Type B pancreatic cell (in vitro differentiated cells): ENCODE measurements at places on chromosomes 4 and X.
A peak's percentile ranks its signal among the peaks of the same experiment; 100 is the strongest.

GRCh38 chr4:74235135-74235534 is 73.1 kb upstream of the EPGN start:
- DNase-seq = no peak
- no peak overlapping the region for H3K27ac ChIP-seq
- no peaks in the 10 kb centered on the region for H3K4me1 ChIP-seq
- H3K27me3 ChIP-seq = no peaks in the 10 kb centered on the region
- H3K4me3 ChIP-seq = no peak overlapping the region

GRCh38 chr4:182916483-182917181 is 554 bp downstream of the DCTD start:
- peaks cover 26% of the 10 kb centered on the region for H3K4me1 ChIP-seq
- peaks cover 5% of the 10 kb centered on the region for H3K27me3 ChIP-seq
- H3K36me3 ChIP-seq = peaks cover 19% of the 10 kb centered on the region
- H3K4me3 ChIP-seq = peak overlapping the region; percentile 83

DNA sequence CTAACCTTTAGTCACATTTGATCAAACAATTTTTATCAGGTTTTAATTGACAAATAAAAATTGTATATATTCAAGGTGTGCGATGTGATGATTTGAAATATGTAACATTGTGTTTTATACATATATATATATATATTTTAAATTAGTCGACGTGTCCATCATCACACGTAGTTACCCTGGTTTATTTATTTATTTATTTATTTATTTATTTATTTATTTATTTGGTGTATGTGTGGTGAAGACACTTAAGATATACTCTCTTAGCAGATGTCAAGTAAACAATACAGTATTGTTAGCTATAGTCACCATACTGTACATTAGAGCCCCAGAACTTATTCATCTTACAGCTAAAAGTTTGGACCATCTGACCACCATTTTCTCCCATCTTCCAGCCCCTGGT is 224.9 kb upstream of the HHIP start:
- H3K27ac ChIP-seq = no peak overlapping the region
- H3K4me3 ChIP-seq = no peak overlapping the region
- no peak for DNase-seq
- H3K36me3 ChIP-seq = no peaks in the 10 kb centered on the region
- H3K27me3 ChIP-seq = no peaks in the 10 kb centered on the region

DNA sequence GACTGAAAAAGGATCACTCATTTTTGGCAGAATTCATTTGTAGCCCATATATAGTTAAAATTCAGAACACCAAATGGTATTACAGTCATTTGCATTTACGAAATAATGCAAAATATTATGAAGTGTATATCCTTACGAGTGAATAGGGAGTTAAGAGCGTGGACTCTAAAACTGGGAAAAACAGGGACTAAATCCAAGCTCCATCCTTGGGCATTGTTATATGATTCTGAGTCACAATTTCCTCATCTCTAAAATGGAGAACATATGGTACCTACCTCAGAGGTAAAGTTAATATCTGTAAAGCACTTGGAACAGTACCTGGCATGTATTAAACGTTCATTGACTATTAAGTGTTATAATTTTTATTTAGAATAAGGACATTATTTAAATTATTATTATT is 106.3 kb downstream of the ZAR1 start:
- no peak overlapping the region for H3K4me3 ChIP-seq
- DNase-seq = no peak
- H3K27me3 ChIP-seq = no peaks in the 10 kb centered on the region
- H3K4me1 ChIP-seq = no peaks in the 10 kb centered on the region

DNA sequence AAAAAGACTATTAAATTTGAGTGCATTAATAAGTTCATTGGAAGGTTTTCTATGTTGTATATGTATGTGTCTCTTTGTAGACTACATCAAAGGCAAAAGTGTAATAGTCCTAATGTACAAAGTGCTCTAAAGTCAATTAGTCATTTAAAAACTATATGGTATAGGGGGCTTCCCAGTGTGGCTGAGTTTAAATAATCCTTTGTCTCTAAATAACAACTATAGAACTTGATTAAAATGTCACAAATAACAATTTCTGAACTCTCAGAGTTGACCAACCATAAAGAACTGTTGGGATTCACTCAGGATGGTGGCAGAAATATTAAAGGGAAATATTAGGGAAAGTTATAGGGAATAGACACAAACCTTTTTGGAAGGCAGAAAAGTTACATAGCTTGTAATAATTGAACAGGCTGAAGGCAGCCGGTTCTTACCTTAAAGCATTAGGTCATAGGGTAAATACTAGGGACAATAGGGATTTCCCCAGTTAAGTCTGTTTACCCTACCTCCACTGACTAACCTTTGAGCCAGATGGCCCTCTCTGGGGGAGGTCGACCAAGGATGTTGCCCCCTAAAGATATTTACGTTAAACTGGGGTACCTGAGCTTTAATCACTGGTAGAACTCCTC is 1054.2 kb downstream of the ARAP2 start:
- H3K4me1 ChIP-seq = peaks cover 4% of the 10 kb centered on the region
- no peaks in the 10 kb centered on the region for H3K36me3 ChIP-seq
- no peaks in the 10 kb centered on the region for H3K27me3 ChIP-seq
- H3K4me3 ChIP-seq = no peak overlapping the region
- H3K27ac ChIP-seq = no peak overlapping the region
- no peak for DNase-seq

- no peaks in the 10 kb centered on the region for H3K27me3 ChIP-seq
- peaks cover 23% of the 10 kb centered on the region for H3K36me3 ChIP-seq
- no peak for DNase-seq
These were observed 22.8 kb downstream of the CTBP1 start for GRCh38 chr4:1226144-1226481.
